CD4-positive, alpha-beta T cell treated with Interleukin-17A for 1 hour (primary cell): ENCODE measurements at places on chromosomes 12 and 14.
A peak's percentile ranks its signal among the peaks of the same experiment; 100 is the strongest.

- DNase-seq = no peak
Measured at GRCh38 chr14:35212471-35213142, 79.6 kb upstream of the PSMA6 start.

GRCh38 chr14:68709007-68709406 is 83.9 kb downstream of the ZFP36L1 start:
- DNase-seq = no peak

DNA sequence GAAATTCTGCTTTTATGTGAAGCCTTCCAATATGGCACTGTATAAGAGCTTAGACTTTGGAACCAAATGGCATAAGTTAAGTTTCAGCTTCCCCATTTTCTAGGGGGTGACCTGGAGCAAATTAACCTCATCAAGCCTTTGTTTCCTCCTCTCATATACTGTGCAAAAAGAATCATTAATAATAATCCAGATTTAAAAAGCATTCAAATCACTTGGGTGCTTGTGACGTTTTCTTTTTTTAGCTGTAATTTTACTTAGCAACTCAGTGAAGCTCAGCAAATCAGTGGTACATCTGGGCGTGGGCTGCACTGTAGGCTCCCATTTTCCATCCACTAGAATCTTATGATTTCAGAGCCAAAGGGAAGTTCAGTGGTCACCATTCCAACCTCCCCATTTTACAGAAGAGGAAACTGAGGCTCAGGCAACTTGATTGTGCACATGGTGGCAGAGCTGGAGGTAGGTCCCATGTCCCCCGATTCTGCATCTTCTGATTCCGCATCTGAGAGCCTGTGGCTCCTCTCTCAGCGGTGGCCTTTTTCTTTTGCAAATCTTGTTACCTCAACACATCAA is 131.2 kb downstream of the SNAPC1 start:
- DNase-seq = no peak

GRCh38 chr14:104086210-104086660 is 735 bp downstream of the ASPG start:
- DNase-seq = no peak

GRCh38 chr12:1481906-1482305 is 112.5 kb downstream of the FBXL14 start:
- no peak for DNase-seq

DNA sequence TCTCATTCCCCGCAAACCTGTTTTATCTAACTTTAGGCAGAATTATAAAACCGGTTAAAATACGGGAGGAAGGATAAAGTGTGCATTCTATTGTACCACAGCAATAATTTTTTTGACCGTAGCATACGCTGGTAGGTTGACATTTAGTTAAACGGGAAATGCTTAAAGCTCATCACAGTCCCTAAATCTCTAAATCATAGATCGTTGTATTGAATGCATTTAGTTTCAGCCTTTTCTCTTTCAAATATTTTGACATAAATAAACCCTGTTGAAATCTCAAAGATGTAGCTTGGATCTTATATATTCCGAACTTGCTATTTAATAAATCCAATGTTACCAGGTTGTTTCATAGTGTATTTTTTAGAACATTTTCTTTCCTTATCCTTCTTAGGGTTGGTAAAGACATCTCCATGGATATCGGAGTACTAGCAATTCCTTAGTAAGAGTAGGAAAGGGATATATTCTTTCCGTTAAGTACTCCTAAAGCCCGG is 798 bp downstream of the CLEC2B start:
- DNase-seq = peak; percentile 34

DNA sequence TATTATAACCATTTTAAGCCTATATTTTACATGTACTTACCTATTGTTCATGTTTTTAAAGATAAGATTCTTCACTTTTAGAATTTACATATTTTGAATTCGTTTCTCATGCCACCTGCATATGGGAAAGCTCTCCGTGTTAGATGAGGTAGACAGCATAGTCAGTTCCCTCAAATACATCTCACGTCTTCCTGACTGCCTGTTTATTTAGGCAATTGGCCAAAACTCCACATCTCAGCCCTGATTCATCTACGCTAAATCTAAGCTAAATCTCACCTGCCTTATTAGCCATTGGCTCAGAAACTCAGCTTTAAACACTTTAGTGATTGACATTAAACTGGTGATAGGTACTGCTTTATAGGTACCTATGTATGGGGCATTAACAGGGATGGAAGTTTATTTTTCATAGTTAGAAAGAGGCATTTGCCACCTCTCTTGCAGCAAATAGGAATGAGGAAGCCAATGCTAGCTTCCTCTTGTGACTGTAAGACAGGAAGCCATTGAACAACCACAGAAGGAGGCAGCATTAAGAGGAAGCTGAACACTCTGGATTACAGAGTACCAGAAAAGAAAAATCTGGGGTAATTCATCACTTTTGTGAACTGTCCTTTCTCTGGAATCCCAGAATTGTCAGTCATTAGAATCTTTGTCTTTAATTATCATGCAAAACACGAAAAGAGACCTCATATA is 111.9 kb downstream of the LRFN5 start:
- DNase-seq = no peak

GRCh38 chr12:38391007-38391406 is 74.4 kb downstream of the ALG10B start:
- DNase-seq = no peak

DNA sequence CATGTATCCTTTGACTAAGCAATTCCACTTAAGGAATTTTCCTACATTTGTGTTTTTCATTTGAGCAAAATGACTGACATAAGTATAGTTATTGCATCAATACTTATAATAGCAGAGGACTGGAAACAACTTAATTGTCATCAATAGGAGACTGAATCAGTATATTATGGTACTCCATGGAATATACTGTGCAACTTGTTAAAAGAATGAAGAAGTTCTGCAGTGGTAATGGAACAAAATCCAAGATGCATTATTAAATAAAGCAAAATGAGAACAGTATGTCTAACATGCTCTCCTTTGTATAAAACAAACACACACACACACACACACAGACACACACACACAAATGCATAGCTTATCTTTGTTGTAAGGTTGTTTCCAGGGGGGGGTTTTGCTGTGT is 303.1 kb downstream of the RAD51B start:
- DNase-seq = no peak

- no peak for DNase-seq
Measured at GRCh38 chr14:21861153-21861552, 187.5 kb upstream of the OR4E1 start.

DNA sequence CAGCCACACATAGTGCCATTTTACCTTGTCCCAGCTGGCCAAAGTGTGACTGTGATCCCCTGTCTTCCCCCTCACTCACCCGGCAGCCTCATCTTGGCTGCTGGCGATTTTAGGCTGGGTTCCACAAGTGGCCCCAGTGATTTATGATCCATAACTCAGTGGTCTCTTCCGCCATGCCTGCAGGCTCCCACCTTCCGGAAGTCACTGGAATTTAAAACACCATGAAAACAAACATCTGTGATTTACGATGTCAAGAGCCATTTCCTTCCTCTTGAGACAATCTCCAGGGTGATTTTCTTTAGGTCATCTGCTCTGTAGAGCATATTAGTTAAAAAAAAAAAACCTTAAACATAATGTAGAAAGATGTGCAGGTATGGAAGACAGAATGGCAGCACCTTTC is 282.3 kb downstream of the CACNA1C start:
- DNase-seq = no peak

DNA sequence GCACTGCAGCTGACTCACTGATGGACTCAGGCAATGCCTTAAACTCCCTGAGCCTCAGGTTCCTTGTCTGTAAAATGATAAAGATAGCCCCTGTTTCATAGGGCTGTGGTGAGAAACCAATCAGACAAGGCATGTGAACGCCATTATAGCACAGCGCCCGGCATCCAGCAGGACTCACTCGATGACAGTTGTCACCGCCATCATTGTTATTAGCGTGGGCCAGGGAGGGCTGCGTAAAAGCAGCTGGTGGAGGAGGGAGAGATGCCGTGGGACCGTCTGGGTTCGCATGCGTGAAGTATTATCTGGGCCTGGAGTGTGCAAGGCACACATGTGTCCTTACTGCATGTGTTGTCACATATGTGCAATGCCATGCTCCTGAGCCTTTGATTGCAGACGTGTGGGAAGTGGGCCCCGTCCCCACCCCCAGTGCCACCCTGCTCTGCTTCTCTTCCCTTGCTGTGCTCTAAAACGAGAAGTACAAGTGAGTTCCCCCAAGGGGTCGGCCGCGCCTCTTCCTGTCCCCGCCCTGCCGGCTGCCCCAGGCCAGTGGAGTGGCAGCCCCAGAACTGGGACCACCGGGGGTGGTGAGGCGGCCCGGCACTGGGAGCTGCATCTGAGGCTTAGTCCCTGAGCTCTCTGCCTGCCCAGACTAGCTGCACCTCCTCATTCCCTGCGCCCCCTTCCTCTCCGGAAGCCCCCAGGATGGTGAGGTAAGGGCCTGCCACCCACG is at the start of gene PTPN6:
TSS of gene PTPN6 (plus strand) at position 546 of the 730 bp plus-strand sequence. CDS start at position 703, 157 bp downstream.
- DNase-seq = peak; percentile 68
